Type B pancreatic cell (in vitro differentiated cells): ENCODE measurements at places on chromosomes 3 and 15.
A peak's percentile ranks its signal among the peaks of the same experiment; 100 is the strongest.

- H3K27ac ChIP-seq: no peak overlapping the region
- no peaks in the 10 kb centered on the region for H3K36me3 ChIP-seq
- DNase-seq: no peak
- H3K4me1 ChIP-seq: peaks cover 21% of the 10 kb centered on the region
- no peak overlapping the region for H3K4me3 ChIP-seq
- peaks cover 3% of the 10 kb centered on the region for H3K27me3 ChIP-seq
Observed at GRCh38 chr3:126488185-126488584, 12.5 kb upstream of the ZXDC start.

DNA sequence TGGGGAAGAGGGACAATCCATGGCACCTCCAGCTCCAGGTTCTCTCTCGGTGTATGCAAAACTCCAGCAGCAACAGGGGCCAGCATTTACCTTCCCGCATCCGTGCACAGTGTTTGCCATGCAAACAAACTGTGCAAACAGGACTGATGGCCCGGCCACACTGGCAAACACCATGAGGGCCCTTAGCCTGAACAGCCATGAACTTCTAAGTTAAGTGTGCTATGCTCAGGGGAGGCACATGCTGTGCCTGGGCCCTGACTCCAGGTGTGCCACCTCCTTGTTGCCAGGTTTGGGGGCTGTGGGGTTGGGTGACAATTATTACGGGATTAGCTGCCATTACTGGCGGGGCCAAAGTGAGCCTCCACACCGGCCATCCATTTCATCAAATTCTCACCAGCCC is 57.5 kb downstream of the CACNA2D2 start:
- no peak overlapping the region for H3K4me3 ChIP-seq
- H3K27me3 ChIP-seq: no peaks in the 10 kb centered on the region
- H3K36me3 ChIP-seq: no peaks in the 10 kb centered on the region
- DNase-seq: no peak
- H3K27ac ChIP-seq: no peak overlapping the region

DNA sequence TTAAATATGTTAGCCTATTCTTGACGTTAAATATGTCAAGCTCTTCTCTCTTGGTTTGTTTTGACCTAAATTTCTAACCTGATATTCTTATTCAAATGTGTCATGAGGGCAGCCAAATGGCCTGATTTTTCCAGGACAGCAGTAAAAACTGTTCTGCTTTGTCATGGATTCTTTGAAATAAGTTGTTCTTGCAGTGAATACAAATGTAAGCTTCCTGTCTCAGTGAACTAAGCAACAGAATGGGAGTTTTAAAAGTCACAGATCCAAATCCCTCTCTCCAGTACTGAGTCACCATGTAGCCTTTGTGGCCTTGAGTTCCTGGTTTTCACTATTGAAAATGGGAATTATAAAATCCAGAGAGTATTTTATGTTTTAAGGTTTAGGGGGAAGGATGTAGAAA is 301.8 kb downstream of the NLGN1 start:
- H3K4me3 ChIP-seq: no peak overlapping the region
- no peak for DNase-seq
- no peaks in the 10 kb centered on the region for H3K36me3 ChIP-seq
- no peak overlapping the region for H3K27ac ChIP-seq
- H3K4me1 ChIP-seq: no peaks in the 10 kb centered on the region

DNA sequence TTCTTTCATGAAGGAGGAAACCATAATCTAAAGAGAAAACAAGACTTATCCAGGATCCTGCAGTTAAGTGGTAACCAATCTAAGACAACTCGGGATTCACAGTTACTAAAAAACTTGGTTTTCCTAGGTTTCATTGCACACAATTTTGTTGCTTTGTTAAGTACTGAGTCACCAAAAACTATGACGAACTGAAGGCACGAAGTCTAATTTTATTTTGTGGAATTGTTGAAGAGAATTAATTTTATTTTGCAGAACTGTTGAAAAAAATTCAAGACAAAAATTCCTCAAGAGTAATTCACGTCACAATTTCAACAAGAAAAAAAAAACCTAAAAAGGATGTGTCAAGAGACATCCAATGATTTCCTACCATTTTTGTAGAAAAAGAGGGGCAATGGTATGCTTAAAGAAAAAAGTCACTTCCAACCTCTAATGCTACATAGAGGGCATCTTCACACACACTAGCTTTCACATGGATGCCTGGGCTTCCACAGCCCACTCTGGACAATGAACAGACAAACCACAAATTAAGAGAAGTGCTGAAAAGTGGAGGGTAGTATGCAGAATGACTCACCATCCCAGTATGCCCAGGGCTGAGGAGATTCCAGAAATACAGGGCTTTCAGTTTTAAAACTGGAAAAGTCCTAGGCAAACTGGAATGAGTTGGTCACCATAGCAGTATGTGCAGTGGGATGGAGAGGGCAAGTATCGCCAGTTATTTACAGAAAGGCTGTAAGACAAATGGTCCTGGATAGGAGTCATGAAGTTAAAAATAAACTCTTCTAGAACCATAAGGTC is 29.2 kb downstream of the PLOD2 start:
- peaks cover 15% of the 10 kb centered on the region for H3K4me1 ChIP-seq
- no peaks in the 10 kb centered on the region for H3K27me3 ChIP-seq
- DNase-seq: no peak
- no peak overlapping the region for H3K27ac ChIP-seq
- H3K4me3 ChIP-seq: no peak overlapping the region
- H3K36me3 ChIP-seq: no peaks in the 10 kb centered on the region

- DNase-seq: no peak
- no peak overlapping the region for H3K4me3 ChIP-seq
- peaks cover 14% of the 10 kb centered on the region for H3K36me3 ChIP-seq
- H3K4me1 ChIP-seq: peaks cover 42% of the 10 kb centered on the region
- no peak overlapping the region for H3K27ac ChIP-seq
- no peaks in the 10 kb centered on the region for H3K27me3 ChIP-seq
Observed at GRCh38 chr3:130659911-130660310, 86.7 kb downstream of the PIK3R4 start.

GRCh38 chr3:178352326-178353005 is 183.8 kb upstream of the KCNMB2 start:
- H3K4me3 ChIP-seq: peak overlapping the region; percentile 50
- no peak for DNase-seq
- peaks cover 18% of the 10 kb centered on the region for H3K4me1 ChIP-seq
- H3K27ac ChIP-seq: peak overlapping the region; percentile 50
- no peaks in the 10 kb centered on the region for H3K27me3 ChIP-seq

GRCh38 chr15:86268558-86268957 is 188.9 kb downstream of the AGBL1 start:
- peaks cover 5% of the 10 kb centered on the region for H3K27me3 ChIP-seq
- H3K4me1 ChIP-seq: no peaks in the 10 kb centered on the region
- no peak for DNase-seq
- no peak overlapping the region for H3K4me3 ChIP-seq
- H3K27ac ChIP-seq: no peak overlapping the region
- H3K36me3 ChIP-seq: no peaks in the 10 kb centered on the region

DNA sequence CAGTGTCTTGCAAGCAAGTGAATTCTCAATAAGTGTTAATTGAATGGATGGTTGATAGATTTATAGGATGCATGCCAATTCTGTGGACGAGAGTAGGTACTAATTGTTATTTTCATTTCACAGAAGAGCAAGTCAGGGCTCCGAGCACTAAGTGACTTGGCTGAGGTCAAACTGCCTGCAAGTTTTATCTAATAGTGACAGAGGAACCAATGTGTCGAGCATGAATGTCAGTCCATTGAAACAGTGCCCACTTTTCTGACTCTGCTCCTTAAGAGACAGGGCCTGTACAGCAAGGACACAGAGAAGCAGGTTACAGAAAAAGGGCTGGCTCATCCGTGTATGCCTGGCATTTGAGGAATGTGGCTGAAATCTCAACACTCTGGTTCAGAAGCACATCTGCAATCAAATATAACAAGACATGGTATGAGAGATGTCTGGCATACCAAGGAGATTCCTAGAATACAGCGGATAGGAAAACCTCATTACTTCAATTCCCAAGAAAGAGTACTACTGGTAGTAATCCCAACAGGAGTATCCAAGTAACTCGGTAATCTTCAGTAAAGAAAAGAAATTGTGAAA is 6.0 kb upstream of the B3GNT5 start:
- H3K36me3 ChIP-seq: no peaks in the 10 kb centered on the region
- no peak for DNase-seq
- H3K27me3 ChIP-seq: no peaks in the 10 kb centered on the region
- H3K4me3 ChIP-seq: no peak overlapping the region
- peaks cover 4% of the 10 kb centered on the region for H3K4me1 ChIP-seq

- H3K4me3 ChIP-seq: peak overlapping the region; percentile 86
- peaks cover 68% of the 10 kb centered on the region for H3K27me3 ChIP-seq
- no peak overlapping the region for H3K27ac ChIP-seq
- H3K36me3 ChIP-seq: no peaks in the 10 kb centered on the region
Observed at GRCh38 chr15:78342021-78342420, 1.9 kb downstream of the CRABP1 start.

- H3K4me3 ChIP-seq: no peak overlapping the region
- no peak for DNase-seq
Observed at GRCh38 chr3:151144016-151144415, 58.6 kb downstream of the MED12L start.

DNA sequence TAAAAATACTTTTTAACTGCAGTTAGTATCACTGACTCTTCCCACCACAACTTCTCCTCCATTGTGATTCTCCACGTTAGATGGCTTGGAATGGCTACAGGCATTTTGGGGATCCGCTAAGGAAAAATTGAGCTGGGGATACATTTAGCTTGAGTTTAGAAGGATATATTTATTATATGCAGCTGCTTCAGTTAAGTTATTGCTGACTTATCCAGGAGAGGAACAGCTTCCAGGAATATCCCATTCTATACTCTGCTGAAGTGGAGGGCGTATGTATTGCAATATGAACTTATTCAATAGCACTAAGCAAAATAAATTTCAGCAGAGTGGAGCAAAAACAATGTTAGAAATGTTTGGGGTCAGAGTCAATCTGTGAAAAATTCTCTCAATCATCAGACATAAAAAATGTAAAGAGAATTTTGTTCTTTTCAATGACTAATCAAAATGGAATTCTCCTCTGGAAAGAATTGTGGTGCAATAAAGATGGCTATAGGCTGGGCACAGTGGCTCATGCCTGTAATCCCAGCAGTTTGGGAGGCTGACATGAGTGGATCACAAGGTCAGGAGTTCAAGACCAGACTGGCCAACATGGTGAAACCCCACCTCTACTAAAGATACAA is 84.7 kb downstream of the NCEH1 start:
- no peaks in the 10 kb centered on the region for H3K36me3 ChIP-seq
- no peak overlapping the region for H3K27ac ChIP-seq
- H3K27me3 ChIP-seq: no peaks in the 10 kb centered on the region
- DNase-seq: no peak

DNA sequence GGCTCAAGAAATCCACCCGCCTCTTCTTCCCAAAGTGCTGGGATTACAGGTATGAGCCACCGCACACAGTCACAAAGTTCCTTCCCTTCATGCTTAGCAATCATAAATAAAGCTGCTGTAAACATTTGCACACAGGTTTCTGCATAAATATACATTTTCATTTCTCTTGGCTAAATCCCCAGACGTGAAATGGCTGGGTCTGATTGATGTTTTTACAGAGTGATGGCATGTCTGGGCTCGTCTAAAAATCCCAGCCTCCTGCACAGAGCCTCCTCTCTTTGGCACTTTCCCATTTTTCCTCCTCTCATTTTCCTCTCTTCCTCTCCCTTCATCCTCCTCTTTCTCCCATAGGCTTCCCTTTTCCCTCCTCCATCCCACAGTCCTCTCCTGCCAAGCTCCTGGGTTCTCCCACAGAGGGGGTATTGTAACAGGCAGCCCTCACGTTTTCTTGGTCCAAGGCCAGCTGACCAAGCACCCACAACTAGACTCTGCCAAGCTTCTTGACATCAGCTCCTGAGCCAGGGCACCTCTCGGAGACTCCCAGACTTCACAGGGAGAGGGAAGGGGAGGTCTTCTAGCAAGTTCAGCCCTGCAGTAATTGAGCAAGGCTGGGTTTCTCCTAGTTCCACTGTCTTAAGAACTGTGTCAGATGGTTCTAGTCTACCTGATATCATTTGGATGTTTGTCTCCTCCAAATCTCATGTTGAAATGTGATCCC is 10.5 kb upstream of the PLA2G4E start:
- H3K27ac ChIP-seq: no peak overlapping the region
- H3K4me1 ChIP-seq: no peaks in the 10 kb centered on the region
- no peak for DNase-seq
- H3K36me3 ChIP-seq: no peaks in the 10 kb centered on the region
- peaks cover 24% of the 10 kb centered on the region for H3K27me3 ChIP-seq
- no peak overlapping the region for H3K4me3 ChIP-seq

DNA sequence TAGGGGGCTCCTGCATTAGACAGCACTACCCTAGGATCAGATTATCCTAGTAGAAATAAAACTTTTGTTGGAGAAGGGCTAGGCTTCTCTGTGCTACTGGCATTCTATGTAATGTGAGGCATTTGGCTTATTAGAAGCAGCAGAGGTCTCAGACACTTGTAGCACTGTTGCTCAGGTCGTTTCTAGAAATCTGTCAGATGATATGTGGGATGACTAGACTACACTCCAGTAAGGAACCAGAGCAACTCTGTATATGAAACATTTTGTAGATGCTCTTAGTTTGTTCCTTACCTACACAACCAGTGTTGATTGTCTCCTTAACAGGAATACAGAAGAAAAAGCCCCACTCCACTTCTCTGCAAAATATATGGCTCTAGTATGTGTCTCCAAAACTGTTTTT is 21.9 kb upstream of the FBXL22 start:
- H3K27ac ChIP-seq: no peak overlapping the region
- H3K27me3 ChIP-seq: no peaks in the 10 kb centered on the region
- no peak overlapping the region for H3K4me3 ChIP-seq
- peaks cover 31% of the 10 kb centered on the region for H3K36me3 ChIP-seq

- no peaks in the 10 kb centered on the region for H3K27me3 ChIP-seq
- DNase-seq: no peak
- H3K4me3 ChIP-seq: no peak overlapping the region
- peaks cover 3% of the 10 kb centered on the region for H3K36me3 ChIP-seq
- H3K27ac ChIP-seq: no peak overlapping the region
Observed at GRCh38 chr3:58351920-58352319, 19.2 kb downstream of the PXK start.

DNA sequence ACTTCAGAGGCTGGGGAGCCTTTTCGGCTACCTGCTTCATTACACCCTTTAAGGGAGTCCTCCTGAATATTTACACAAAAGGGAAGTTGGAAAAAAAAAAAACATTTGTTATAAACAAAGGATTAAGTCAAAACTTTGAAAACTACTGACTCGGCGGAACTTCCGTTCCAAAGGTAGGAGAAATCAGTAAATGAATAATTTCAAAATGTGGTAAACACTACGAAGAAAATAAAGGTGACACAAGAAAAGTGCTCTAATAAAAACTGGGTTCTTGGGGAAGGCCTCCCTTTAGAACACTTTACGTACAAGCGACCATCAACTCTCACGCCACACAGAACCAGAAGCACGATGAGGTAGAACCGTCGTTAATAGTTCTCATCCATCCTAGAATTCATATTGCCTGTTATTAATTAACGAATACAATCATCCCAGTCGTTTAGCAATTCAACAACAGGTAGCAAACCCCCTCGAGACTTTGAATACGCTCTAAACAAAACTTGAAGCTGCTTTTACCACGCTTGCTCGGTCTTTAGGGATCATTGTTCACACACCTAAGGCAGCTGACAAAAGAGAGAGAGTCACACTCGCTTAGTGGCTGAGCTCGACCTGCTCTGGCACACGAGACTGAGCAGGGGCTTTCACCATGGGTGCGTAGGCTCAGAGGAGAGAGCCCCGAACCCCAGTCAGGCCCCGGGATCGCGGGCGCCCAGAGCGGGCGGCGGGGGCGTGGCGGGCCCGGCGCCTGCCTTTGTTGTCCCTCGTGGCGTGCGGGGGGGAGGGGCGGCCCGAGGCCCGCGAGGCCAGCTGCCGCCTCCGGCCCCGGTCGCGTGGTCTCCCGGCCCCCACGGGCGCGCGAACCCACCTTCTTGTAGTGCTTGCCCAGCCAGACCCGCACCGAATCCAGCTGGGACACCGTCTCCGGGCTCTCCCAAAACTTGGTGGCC is 680 bp downstream of the SMARCC1 start:
- H3K4me1 ChIP-seq: peaks cover 14% of the 10 kb centered on the region
